Omental fat pad (tissue), 4 donors: ENCODE measurements at places on chromosomes 4 and X. TPM values are rescaled to one million over a fixed set of nuclear protein-coding genes. Genes with fewer than 3 reads are reported as not detected.

Gene GAGE12E
- total RNA-seq = not detected

DNA sequence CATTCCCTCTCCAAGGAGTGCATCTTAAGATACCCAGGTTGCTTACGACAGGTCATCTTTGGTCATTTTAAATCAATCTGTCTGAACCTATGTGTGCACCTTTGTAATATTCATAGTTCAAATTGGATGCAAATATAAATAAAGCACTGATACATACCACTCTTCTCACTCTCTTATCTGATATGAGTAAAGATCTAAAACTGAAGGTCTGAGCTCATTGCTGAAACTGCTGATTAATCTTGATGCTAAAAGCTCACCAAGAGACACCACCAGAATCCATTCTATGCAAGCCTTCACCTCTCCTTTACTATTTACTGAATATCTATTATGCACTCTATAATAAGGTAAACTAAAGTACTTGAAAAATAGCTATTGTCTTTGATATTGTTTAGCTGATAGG lies 16.6 kb downstream of the HSD17B13 start:
- no peak for DNase-seq

DNA sequence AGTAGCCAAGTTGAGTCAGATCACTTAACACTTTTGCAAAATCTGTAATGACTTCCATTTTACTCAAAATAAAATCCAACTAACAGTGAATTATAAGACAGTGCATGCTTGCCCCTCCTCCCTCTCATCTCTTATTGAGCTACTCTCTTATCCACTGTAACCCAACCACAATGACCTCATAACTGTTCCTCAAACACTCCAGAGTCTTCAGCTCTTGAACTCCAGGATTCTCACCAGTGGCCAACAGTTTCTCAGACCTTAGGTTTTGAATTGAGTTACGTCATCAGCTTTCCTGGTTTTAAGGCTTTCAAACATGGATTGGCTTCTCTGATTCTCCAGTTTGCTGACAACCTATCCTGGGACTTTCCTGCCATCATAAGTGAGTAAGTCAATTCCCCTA lies 938.3 kb downstream of the RAB28 start:
- no peak for DNase-seq

Gene CYSLTR1
- 10.6 TPM for total RNA-seq

DNA sequence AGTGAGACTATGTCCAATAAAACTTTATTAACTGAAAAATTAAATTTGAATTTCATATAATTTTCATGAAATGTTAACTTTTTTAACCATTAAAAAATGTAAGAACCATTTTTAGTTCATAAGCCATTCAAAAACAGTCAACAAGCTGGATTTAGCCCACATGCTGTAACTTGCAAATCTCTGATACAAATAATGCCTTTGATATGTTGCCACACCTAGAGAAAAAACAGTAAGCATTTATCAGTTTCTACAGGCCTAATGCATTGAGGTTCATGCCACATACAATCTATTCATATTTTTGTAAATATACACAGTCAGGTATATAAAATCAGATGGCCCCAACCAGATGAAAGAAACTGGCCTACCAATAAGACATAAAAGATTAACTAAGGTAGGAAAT lies 52.8 kb downstream of the LCORL start:
- no peak for DNase-seq

DNA sequence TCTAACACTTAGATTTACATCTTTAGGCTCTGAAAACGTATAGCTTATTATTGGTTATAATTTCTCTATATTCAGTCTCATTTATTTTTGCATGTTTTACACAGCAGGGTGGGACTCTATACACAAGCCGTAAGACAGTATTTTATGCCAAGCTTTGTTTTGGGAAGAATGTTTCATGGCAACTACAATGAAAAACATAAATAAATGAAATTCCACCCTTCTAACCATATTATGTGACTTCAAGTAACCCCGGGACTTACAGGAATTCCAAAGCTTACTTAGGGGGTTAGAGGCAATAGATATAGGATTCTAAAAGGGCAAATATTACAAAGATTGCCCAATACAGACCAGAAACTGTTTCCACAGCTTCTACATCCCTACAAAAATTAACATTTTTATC lies 370.9 kb downstream of the PRR32 start:
- DNase-seq = no peak

GRCh38 chr4:151169223-151169622 lies 69.8 kb downstream of the RPS3A start:
- no peak for DNase-seq

DNA sequence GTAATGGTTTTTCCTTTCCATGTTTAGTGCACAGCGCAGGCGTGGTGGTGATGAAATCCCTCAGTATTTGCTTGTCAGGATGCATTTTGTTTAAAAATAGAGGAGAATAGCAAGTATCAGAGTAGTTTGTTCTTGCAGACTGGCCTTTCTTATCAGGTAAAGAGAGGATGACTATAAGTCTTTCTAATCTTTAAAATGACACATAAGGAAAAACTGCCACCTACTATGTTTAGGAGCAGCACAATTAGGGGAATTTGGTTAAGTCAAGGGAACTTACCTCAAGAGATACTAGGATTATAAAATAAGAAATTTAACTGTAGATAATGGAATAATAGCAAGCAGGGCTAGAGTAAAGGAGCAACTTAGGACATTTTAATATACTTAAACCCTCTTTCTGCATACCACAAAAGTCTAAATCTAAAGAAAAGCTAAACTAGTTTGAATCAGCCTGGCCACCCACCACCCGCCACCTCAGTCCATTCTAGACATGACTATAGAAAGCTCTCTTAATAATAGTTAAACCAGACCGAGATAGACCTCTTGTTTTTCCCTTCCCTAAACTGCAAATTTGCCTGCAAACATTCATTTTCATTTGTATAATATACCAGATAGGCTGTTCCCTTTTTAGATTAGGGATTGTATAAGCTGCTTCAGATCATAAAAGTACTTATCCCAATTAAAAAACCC lies 62.0 kb downstream of the APOOL start:
- no peak for DNase-seq

- no peak for DNase-seq
Observed at GRCh38 chrX:18951032-18951431, 32.9 kb downstream of the PHKA2 start.

- no peak for DNase-seq
Observed at GRCh38 chr4:166816890-166817289, 417.4 kb downstream of the SPOCK3 start.

DNA sequence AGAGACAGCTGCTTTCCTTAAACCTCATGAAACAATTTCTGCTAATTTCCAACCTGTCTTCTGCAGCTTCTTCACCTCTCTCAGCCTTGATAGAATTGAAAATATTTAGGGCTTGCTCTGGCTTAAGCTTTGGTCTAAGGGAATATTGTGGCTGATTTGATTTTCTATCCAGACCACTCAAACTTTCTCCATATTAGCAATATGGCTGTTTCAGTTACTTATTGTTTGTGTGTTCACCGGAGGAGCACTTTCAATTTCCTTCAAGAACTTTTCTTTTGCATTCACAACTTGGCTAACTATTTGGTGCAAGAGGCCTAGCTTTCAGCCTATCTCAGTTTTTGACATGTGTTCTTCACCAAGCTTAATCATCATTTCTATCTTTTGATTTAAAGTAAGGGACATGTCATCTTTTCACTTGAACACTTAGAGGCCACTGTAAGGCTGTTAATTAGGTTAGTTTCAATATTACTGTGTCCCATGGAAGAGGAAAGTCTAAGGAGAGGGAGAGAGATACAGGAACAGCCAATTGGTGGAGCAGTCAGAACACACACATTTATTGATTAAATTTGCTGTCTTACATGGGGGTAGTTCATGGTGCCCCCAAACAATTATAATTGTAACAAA lies 213.2 kb downstream of the RASL11B start:
- DNase-seq = no peak

DNA sequence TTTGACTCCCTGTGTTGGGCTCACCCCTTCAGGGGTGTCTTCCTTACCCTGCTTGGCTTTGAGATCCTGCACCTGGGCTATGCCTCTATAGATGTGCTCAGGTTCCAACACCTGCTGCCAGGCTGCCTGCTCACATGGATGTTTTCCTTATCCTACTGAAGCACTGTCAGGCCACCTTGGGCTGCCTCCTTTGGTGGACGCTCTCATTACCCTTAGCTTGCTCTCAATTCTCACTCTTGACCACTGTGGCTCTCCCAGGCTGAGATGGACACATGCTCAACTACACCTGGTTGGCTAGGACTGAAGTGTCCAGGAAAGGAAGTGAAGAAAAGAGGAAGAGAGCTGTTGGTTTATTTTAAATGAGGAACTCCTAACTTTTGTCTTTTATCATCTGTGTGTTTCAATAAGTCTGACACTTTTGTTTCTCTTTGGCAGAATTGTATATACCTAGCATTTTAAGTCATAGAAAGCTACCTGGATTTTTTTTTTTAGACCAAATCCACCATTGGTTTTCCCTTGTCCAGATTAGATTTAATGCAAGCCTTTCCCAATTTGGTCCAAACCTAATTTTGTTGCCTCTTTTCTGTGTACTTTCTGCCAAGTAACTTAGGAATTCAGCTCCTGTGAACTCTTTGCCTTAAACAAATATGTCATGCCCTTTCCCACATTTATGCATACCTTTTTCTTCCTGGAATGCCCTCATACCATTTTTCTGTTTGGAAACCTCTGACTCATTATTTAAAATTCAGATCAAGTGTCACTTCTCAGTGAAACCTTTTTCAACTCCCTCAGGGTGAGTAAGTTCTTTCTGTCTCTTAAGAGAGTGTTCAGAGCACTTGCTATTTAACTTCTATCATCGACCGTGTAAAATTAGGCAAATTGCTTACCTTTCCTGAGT lies 175.8 kb downstream of the GC start:
- no peak for DNase-seq

- no peak for DNase-seq
Observed at GRCh38 chr4:113811359-113811758, 49.8 kb upstream of the CAMK2D start.
